ENCODE measurements at places on chromosomes 5 and 9.
A peak's percentile ranks its signal among the peaks of the same experiment; 100 is the strongest.

- no peak for DNase-seq
These were observed 188.1 kb upstream of the DMRT1 start for GRCh38 chr9:653421-653820.

DNA sequence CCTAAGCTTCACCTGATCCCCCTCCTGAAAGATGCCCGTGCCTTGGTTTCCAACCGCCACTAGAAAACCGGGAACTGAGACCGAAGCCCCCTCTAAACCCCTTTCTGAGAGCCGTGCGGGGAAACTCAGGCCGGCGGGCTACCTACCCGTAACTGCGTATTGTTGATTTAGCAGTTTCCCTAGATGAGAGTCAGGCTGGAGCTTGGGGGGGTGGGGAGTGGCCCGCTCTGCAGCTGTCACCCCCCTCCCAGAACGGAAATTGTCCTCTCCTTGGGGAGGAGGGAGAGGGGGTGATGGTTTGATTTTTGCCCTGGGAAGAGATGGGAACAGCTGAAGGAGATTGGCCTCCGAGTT is 2.5 kb downstream of the CXXC5 start:
- no peak for DNase-seq

DNA sequence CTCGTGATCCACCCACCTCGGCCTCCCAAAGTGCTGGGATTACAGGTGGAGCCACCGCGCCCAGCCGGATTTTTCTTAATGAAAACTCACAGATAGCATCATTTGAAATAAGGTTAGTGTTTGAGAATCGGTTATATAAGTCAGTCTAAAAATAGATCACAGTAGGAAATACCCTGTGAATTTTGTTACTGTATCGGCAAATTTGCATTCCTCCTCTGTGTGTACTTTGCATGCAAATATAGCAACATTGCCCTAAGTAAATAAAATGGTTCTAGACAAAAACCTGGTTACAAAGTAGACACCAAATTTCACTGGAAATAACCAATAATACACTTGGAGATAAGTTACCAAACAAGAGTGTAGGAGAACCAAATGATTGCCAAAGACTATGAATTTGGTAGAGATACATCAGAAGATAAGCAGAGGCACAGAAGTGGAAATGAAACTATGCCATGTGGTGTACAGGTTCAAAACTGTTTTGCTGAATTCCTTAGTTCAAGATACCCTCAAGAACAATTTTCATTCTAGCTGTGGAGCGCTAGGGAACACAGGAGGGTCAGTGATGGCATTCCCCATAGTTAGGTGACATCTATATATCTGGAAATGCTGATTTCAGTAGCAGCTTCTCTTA is 58.1 kb downstream of the ICE1 start:
- no peak for DNase-seq

- DNase-seq, result no peak
These were observed 20.3 kb upstream of the SH3RF2 start for GRCh38 chr5:145915970-145916638.

- DNase-seq, result no peak
These were observed 76.9 kb downstream of the MED27 start for GRCh38 chr9:132002643-132003318.

GRCh38 chr5:139361835-139362429 is 20.3 kb downstream of the PAIP2 start:
- DNase-seq, result no peak

- DNase-seq, result no peak
These were observed 779.3 kb upstream of the WWC1 start for GRCh38 chr5:167512111-167512510.

- no peak for DNase-seq
These were observed 79.8 kb upstream of the FBXL7 start for GRCh38 chr5:15420201-15420600.

- DNase-seq, result no peak
These were observed 51.0 kb downstream of the PTPDC1 start for GRCh38 chr9:94135222-94135621.

DNA sequence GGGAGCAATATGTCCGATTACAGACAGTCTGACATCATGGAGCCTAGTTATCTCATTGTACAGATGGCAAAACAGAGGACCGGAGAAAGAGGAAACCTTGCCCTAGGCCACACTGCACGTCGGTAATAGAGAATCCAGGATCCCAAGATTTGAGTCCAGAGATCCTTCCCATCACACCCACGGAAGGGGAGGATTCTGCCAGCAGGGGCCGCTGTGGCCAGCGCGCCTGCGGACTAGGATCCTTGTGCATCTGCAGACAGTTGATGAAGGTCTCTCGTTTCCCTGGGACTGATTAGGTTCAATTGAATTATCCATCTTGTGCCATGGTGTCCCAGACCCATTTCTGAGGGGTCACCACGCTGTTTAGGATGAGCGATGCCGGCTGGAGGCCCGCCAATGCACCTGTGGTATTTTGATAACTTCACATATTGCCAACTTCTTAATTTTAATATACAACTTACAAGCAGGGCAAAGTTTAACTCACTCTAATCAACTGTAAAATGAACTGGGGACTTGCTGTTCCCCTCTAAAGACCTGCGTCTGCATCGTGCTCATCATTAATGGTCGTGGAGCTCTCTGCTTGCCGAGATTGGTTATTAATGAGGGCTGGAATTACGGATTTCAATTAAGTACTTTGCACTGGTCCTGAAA is 592.7 kb upstream of the BRINP1 start:
- peak; percentile 68 for DNase-seq

GRCh38 chr9:4973902-4974301 is 11.2 kb upstream of the JAK2 start:
- no peak for DNase-seq

DNA sequence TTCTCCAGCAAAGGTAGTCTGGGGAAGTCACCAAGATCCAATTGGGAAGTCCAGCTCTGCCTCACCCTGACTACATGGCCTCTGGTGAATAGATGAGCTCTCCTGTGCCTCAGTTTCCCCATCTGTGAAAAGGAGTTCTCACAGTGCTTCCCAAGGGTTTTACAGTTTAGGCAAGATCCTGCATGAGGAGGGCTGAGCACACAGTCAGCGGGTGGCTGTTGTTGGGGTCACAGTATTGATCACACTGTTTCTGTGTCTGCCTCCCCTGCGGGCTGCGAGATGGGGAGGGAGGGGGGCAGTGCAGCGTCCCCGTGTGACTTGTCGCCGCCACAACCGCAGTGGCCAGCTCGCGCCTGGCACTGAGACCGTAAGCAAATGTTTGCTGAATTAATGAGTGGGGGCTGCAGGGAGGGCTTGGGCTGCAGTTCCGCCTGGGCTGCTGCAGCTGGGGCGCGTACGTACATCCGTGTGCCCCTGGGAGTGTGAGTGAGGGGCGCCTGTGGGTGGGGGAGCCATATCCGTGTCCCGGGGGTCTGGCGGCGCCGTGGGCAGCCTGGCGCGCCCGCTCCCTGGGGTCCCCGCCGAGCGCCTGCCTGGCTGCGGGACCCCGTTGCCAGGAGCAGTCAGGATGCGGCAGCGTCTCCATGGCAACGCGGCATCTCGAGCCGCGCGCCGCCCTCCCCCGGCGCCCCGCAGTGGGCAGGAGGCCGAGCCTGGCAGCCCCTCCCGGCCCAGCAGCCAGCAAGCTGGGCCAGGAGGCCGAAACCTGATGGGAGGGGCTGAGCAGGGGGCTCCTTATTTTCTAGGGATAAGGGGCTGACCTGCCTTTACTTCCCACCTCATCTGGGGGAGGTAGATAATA is 31.4 kb upstream of the PSD2 start:
- DNase-seq, result no peak

DNA sequence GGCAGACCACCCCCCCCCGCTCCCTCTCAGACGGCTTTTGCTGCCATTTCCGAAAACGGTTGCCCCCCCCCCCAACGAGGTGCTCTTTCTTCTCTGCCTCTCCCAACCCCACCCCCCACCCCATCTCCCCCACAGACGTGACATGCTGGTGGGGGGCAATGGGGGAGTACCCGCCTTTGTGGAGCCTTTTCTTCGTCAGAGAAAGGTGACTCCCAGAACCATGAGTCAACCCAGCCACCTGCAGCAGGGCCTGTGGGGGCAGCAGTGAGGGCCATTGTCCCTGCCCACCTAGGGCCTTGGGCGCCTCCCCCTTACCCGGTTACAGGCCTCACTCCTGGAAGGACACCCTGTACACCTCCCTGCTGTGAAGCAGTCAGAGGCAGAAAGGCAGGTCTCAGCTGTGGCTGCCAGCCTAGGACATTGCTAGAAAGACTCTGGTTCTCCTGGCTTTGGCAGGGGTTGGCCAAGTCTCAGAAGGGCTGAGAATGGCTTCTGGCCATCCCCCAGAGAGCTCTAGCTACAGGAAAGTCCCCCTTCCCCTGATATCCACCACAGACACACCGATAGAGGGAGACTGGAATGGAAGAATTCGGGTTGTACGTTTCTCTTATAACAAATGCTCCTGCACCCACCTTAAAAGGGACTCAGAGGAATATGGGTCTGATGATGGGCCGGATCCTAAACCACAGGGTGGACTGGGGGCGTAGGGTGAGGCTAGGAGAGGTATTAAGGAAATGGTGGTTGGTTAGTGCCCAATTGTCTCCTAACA is 2.2 kb downstream of the DNAJB5 start:
- DNase-seq, result no peak

DNA sequence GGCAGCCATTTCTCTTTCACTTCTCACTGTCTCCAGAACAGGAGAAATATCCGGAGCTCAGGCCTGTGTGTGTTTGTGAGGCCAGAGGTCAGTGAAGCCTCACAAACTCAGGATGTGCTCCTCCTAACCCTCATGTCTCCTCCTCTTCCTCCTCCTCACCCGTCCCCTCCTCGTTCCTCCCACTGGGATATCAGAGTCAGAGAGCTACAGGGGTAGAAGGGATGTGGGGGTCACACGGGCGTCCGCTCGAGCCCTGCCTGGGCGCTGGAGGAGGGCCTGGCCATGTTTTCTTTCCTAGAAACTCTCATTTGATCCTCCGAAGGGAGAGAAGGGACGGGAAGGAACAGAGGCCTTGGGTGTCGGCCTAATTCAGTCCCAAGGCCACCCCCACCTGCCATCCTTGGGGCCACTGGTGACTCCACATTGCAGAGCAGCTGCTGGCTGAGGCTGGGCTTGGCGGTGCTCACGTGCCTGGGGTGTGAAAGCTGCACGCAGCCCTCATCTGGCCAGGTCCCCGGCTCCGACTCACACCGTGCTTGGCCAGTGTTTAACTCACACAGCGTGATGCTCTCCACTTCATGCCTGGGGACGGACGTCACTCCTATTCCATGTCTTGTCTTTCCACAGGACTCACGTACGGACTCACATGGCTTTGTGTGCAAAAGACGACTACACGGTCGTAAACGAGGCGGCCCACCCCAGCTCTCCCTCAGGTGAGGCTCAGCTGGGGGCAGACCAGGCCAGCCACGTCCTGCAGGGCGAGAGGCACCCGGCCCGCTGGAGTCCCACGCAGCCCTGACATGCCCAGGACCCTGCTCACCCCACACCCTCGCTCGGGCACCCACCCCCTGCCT is 22.6 kb upstream of the SLC6A19 start:
- DNase-seq, result no peak

GRCh38 chr9:96436063-96436455 is 13.9 kb upstream of the HABP4 start:
- DNase-seq, result no peak

GRCh38 chr5:17808566-17808965 is 174.3 kb downstream of the TAF11L14 start:
- no peak for DNase-seq

GRCh38 chr5:1292846-1293415 is 1.9 kb downstream of the TERT start:
- no peak for DNase-seq

DNA sequence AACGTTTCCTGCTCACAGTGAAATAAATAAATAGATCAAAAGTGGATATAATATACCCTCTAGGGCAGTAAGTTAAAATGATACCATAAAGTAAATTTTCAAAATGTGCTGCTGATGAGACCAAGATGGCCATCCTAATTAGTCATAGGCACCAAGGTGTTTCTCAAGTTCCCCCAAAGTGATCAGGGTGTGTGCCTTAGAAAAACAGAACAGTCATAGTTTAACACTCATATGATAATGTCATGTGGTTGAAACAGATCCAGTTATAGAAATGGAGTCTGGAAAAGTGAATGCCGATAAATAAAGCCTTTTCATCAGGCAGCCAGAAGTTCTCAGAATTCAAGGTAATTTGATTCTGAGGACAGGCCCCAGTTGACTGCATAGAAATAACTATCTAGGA is 161.5 kb upstream of the CDKN2B start:
- DNase-seq, result no peak

DNA sequence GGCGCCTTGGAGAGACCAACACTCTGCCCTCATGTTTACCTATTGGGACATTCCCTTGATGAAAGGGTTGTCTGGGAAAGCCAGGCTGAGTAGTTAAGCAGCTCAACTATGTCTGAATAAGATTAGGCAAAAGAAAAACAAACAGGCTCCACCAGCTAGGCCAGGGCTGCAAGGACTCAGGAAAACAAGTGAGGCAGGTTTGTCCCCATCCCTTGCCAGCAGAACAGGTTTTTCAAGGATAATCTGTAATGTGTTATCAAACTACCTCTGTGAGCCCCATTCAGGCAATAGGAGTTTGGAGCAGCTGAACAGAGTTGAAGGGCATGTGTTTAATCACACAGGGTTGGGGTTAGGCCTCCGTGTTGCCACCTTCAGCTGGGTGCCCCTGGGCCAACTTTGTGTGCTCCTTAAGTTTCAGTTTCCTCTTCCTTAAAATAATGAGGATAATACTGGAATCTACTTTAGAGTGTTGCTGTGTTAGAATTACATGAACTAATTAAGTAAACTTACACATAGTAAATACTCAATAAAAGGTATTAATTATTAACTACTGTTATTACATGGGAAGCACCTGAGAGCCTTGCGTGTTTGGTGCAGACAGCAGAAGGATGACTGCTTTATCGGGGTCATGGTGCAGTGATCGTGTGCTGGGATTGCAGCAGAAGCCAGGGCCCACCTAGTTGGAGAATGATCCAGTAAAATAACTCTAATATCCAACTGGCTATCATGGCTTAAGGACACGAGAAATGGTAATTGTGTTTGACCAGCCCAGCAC is 72.1 kb upstream of the ATP10B start:
- peak; percentile 20 for DNase-seq
